H7 (cell line): ENCODE measurements at places on chromosomes 3 and 15. TPM values are rescaled to one million over a fixed set of nuclear protein-coding genes. Genes with fewer than 3 reads are reported as not detected.
A peak's percentile ranks its signal among the peaks of the same experiment; 100 is the strongest.

The EPHB1 gene
- total RNA-seq = 0.48 and 3.3 TPM in 2 replicates

The KLHL40 gene
- total RNA-seq = not detected in 2 replicates

The MCF2L2 gene
- 5.3 and 6.4 TPM in 2 replicates for total RNA-seq

The EIF4E3 gene
- 2.5 and 3.4 TPM in 2 replicates for total RNA-seq

The EAF1 gene
- 25.7 and 31.2 TPM in 2 replicates for total RNA-seq

GRCh38 chr15:86611417-86612040, 531.9 kb downstream of the AGBL1 start:
- DNase-seq = no peak

GRCh38 chr3:138673641-138674530, 65.3 kb downstream of the FAIM start:
- no peak for DNase-seq

GRCh38 chr15:69794645-69795469, 302.9 kb downstream of the TLE3 start:
- DNase-seq = peak; percentile 57

DNA sequence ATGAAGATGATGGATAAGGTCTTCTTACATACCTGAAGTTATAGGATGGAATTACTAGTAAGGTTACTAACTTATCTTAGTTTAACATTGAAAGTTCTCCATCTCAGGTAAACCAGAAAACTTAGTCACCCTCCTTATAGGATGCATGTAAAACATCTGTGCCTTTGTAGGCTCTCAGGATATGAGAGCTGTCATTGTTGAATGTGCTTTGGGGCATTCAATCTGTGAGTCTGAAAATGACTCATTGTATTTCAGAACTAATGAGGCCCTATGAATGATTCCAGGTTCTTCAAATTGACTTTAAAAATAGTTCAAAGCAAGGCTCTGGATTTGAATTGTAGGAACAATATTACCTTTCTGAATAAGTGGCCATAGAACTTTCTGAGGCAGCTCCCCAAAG, 237.7 kb upstream of the AZI2 start:
- no peak for DNase-seq

DNA sequence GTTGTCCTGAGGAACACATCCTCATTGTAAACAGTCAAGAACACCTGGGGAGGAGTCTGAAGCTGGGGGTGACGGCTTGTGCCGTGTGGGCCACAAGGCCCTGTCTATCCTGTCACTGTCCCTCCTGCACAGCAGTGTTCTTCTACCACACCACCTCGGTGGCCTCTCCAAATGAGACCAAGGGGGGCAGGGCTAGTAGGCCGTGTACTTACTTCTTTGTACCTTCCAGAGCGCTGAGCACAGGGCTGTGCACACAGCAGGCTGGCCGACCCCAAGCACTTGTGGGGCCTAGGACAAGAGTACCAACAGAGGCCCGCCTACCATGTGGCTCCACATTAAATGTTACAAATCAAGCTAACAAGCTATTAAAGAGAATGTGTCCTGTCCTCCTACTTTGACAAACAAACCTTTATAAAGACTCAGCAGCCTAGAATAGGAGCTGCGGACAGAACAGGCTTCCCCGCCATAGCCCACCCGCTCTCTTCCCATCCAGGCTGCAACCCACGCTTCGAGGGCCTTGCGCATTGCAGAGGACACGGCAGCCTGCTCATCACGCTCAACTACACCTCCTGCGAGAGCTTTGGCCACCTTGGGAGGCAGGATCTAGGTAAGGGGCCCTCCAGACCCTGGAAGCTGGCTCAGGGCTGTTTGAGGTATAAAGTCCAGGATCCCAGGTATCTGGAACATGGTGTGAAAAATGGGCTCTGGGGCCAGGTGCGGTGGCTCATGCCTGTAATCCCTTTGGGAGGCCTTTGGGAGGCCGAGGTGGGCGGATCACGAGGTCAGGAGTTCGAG, 30.5 kb downstream of the MELTF start:
- no peak for DNase-seq

DNA sequence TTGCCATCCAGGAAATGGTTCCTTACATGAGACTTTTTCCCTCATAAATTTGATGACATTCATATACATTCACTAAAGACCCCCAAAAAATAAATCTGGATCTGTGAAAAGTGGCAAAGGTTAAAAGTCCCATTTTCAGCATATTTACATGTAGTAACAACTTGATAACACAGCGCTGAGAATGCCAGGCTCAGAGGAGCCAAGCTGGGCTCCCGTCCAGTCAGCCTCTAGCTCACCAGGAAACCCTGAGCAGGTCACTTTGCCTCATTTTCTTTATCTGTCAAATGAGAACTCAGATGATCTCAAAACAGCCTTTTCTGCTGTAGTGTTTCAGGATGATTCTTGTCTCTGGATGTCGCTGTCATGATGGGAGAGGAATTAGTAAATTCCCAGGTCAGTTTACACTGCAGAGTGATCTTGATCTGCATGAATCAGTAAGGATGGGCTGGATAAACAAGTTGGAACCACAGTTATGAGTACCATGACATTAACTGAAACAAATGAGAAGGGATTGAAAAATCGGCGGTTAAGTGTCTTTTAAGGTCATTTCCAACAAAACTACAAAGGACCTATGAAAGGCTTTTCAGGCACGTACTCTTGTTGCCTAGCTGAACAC, 82.8 kb downstream of the PPARG start:
- no peak for DNase-seq
